ENCODE measurements at places on chromosomes 16 and 17.

GRCh38 chr17:16283705-16284104 is 66.7 kb downstream of the PIGL start:
- DNase-seq, result no peak

DNA sequence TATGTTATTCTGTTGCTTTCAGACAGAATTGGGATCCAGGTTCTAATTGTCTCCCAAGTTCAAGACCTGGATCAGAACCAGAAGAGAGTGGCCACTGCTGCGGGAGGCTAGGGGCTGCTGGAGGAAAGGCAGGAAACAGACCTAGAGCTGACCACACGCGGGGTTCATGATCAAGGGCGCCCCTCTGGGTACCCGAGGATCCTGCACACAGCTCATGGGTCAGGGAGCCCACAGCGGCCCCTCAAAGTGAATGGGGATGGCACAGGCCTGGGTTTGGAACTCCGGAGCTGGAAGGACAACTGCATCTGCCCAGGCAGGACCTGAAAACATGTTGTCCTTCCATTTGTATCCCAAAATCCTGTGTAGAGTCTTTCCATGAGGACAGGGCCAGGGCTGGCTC is 107.0 kb downstream of the RMI2 start:
- DNase-seq, result no peak

DNA sequence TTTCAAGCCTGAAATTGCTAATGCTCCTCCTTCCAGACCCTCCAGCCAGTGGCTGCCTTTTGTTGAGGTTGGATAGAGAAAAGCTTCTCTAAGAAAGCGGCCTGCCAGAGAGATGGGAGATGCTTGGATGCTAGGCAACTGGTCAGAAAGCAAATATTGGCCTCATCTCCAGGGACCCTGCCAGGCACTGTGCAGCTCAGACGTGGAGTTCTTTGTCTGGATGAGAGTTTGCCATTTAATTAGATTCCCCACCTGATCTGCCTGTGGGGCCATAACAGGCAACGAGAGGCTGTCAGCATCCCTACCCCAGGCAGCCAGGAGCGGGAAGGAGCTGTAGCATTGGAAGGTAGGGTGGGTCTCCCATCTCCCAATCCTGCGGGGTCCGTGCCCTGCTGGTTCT is 52.7 kb downstream of the ASIC2 start:
- DNase-seq, result no peak

DNA sequence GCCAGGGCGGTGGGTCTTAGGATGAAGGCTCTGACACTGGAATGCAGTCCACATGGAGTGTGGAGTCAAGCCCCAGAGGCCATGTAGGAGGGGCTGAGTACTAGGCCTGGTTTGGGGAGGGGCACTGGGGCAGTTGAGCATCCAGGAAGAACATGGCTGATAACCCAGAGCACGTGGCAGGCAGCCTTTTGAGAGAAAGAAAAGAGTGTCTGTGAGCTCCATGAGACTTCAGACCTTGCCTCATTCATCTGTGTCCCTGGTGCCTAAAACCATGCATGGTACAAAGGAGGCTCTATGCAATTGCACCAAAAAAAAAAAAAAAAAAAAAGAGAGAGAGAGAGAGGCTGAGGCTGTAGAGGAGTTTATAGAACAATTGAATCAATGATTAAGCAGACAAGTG is 14.6 kb downstream of the SLC46A1 start:
- no peak for DNase-seq

- no peak for DNase-seq
Measured at GRCh38 chr17:49524473-49525359, 29.6 kb downstream of the NGFR start.

GRCh38 chr17:62187681-62188080 is 122.6 kb upstream of the MED13 start:
- no peak for DNase-seq

DNA sequence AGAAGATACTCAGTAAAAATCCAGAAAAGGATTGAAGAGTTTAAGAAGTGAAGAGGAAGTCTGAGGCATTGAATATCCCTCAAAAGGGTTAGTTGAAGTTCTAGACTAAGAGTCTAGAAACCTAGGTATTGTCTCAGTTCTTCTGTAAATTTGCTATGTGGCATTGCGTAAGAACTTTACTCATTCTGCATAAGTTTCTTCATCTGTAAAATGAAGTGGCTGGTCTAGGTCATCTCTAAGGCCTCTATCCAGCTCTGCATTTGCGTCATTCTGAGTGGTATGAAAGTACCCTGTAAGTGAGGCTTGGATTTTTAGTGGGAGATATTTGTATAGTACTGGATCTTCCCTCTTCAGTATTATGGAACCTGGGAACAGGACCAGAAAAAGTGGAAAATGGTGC is 130.2 kb downstream of the MYO1D start:
- DNase-seq, result no peak

All from CD4-positive, alpha-beta T cell treated with Interferon alpha-2 for 1 hour (primary cell).